Activated CD8-positive, alpha-beta memory T cell treated with anti-CD3 and anti-CD28 coated beads for 1 hour (primary cell): ENCODE measurements at places on chromosomes 2 and 18.

- no peak for DNase-seq
Observed at GRCh38 chr2:167613471-167613870, 633.9 kb downstream of the STK39 start.

DNA sequence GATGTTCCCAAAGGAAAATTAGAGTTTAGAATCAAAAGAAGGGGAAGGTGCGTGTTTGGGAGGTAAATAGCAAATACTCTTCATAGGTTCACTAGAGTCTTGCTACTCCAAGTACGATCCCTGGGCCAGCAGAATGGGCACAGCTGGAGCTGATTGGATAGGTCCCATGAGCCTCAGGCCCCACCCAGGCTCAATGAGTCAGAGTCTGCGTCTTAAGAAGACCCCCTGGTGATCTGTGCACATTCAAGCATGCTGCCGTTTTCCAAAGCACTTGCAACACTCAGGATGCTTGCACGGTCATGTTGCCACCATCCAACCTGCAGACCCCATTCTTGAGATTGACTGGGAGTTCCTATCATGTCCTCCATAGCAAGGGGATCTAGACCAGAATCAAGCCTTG, 40.5 kb downstream of the ABCG8 start:
- DNase-seq = no peak

DNA sequence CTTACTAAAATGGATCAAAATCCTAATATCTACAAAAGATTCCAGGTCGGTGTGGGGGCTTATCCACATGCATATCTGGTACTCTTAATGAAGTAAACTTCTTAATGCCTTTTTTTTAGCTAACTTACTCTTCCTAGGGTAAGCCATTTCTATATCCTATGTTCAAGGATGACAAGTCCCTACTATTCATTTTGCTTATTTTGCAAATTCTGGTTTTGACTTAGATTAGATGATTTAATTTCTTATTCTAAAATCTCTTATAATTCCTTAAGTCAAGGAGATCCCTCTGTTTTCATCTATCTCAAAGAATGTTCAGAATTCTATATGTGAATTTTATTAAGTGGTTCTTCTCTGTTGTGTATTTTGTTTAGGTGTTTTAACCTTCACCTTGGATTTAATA, 79.7 kb downstream of the KYNU start:
- no peak for DNase-seq

- DNase-seq = no peak
Observed at GRCh38 chr2:24181849-24182248, 7.0 kb downstream of the FAM228A start.

DNA sequence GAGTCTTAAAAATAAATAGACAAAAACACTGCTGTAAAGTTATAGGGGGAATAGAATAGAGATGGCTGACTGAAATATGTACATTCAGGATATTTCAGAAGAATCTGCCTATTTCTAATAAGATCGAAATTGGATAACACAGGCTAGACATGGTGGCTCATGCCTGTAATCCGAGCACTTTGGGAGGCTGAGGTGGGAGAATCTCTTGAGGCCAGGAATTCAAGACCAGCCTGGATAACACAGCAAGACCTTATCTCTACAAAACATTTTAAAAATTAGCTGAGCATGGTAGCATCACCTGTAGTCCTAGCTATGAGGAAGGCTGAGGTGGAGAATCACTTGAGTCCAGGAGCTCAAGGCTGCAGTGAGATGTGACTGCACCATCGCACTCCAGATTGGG, 146.6 kb upstream of the CCDC150 start:
- DNase-seq = no peak

DNA sequence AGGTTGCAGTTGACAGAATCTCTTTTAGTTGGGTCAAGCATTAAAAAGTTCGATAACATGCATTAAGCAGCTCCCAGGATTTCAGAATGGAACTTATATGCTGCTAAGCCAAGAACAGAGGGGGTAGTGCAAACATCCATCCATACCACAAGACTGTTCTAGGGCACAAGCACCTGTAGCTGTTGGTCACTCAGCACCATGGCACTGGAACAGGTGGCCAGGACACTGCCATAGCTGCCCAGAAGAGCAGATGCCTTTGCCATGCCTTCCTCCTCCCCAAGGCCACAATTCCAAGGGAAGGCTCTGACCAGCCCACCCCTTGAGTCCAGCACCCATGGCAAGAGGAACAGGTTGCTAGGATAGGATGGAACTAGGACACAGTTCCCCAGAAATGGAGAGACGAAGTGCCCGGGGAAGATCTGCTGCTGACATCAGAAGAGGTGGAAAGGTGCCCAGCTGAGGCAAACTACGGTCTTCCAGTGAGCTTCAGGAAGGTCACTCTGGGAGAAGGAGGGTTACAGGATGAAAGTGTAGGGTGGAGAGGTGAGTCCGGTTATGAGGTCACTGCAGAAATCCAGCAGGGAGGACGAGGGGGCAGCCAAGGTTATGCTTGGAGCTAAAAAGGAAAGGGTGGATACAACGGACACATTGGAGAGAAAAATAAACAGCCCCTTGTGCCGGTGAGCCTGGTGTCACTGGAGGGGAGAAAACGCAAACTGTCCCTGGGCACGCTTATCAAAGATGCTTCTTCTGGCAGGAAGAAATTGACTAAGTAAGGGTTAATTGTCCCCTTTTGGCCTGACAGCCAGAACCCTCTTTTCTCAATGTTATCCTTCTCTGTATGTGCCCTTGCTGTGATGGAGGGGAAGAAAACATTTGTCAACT, 41.9 kb downstream of the C1QL2 start:
- no peak for DNase-seq

DNA sequence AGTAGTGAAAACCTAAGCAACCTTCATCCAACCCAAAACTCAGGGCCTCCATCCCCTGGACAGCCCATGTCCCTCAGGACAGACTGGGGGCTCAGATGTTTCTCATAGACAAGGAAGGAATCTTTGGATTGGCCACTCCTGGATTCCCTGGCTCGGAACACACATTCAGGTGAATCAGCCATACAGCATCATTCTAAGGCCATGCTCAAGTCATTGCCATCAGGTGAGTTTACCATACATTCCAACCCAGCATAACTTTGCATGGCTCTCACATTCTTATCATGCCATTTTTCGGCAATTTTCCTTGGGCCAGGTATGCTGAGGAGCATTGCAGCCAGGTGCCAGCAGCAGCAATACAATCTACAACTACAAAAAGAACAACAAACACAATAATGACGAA, 34.6 kb upstream of the SERPINE2 start:
- DNase-seq = no peak

DNA sequence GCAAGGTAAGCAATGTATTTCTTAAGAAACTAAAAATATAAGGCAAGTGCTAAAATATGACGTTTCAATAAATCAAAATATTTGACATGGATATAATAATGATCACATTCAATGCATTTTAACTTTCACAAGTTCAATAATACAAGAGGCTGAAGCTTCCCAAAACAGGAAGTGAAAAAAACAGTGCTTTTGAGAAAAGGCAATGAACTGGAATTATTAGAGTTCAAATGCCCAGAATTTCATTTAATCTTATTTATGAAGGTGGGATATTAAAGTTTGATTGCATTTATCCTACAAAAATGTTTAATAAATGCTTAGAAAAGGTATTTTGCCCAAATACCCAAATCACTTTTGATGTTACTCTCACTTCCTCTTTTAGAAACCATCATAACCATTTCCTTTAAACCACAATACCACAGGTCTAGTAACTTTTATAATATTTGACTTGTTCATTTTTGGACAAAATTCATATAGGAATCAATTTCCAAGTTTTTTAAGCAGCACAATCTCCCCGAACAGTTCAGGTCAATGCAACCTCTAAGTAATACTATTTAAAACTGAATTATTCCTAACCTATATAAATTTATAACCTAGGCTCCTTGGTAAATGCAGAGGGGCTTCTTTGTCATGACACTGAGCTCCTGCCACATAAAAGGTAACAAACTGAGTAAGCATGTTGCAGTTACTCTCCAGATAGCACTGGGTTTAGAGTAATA, 2.1 kb downstream of the NCKAP1 start:
- no peak for DNase-seq

- DNase-seq = no peak
Observed at GRCh38 chr2:174585146-174585545, 12.5 kb downstream of the WIPF1 start.

GRCh38 chr2:176780348-176780747, 432.2 kb upstream of the HNRNPA3 start:
- no peak for DNase-seq
